DMS79 (cell line): ENCODE measurements at places on chromosomes 3 and 15.

- DNase-seq = no peak
Observed at GRCh38 chr3:24951180-24951579, 456.5 kb upstream of the THRB start.

- DNase-seq = no peak
Observed at GRCh38 chr15:69346112-69346511, 47.4 kb downstream of the PAQR5 start.

DNA sequence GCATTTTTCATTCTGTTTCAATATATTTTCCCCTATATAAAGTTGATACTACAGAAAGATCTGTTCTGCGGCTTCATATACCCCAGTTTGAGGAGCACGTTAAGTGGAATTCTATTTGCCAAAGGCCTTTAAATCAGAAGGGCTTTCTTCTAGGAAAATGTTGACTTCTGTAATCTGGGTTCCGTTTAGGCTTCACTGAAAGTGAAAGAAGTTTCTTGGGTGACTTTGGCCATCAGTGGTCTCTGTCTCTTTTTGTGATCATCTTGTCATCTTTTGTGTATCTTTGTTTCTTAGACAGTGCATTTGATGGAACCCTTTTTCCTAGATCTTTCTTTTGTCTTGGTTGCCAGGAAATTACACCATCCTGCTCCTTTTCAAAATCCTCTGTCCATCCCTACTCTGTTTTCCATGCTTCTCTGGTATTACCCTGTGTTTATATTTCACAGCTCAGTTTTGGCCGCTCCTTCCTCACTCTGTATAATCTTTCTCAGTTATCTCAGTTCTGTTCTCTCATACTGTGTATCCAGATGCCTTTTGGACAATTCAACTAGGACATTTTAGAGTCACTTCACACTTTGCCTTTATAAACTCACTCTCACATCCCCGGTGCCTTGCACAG is 40.7 kb upstream of the MAP3K13 start:
- no peak for DNase-seq

DNA sequence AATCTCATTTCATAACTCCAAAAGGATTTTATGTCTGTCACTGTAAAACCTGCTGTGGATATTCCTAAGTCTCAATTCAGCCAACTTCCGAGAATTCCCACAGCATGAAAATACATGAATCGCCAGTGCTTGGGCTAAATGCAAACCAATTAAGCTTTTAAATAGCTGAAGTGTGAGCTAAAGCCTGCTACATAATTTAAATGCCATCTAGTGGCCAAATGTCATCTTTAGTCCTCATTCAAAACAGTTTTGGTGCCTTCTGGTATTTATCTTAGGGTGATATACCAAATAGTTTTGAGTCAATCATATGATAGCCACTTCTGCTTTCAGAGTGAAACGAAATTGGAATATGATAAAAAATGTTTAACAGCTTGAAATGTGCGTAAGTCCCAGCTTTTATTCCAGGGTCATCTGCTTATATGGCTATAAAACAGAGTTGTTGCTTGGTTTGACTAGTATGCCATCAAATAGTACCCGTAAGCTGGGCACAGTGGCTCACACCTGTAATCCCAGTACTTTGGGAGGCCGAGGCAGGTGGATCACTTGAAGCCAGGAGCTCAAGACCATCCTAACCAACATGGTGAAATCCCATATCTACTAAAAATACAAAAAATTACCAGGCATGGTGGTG is 41.8 kb upstream of the CCNL1 start:
- DNase-seq = no peak

GRCh38 chr15:28900892-28901586 is 15.3 kb downstream of the APBA2 start:
- no peak for DNase-seq

DNA sequence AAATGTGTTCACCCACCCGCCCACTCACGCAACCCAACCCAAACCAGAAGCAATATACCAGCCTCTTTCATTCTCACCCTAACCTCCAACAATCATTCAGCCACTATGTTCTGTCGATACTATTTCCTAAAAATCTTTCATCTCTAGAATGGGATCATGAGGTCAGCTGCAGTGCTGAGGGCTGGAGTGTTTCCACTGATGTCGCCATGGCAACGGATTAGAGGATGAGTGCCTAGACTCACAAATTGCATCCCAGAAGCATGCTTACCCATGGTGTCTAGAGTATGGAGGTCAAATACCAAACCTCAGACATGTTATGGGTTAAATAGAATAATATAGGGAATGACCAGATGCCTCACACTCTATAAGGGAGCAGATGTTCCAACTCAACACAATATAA is 138.5 kb downstream of the GABRB3 start:
- no peak for DNase-seq
